Ureter (tissue), 1 donor: ENCODE measurements at places on chromosomes 3 and 15. TPM values are rescaled to one million over a fixed set of nuclear protein-coding genes. Genes with fewer than 3 reads are reported as not detected.

Gene ZNF770
- total RNA-seq: 47.8 TPM

Gene DCBLD2
- 21.1 TPM for total RNA-seq

Gene ROPN1
- total RNA-seq: not detected

Gene EFCC1
- 2.1 TPM for total RNA-seq

Gene SPATA12
- not detected for total RNA-seq

GRCh38 chr15:90058775-90059174 is 43.5 kb downstream of the IDH2 start:
- DNase-seq: no peak

DNA sequence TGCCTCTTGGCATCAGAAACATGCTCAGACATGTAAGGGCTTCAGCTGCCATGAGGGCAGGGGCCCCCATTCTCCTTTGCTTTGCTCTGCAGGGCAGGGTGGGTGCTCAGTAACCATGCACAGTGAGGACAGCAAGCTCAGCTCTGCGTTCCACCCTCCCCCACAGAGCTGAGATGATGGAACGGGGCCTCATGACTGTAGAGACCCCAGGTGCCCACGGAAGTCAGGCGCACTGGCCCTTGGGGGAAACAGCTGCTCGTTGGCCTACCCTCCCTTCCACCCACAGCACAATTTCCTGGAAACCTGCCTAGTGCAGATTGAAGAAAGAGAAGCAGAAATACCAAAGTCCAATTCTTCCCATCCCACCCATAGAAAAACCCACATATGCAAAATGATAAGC is 10.5 kb downstream of the CTXND1 start:
- DNase-seq: no peak

- no peak for DNase-seq
Measured at GRCh38 chr3:55172913-55173312, 245.1 kb upstream of the LRTM1 start.

DNA sequence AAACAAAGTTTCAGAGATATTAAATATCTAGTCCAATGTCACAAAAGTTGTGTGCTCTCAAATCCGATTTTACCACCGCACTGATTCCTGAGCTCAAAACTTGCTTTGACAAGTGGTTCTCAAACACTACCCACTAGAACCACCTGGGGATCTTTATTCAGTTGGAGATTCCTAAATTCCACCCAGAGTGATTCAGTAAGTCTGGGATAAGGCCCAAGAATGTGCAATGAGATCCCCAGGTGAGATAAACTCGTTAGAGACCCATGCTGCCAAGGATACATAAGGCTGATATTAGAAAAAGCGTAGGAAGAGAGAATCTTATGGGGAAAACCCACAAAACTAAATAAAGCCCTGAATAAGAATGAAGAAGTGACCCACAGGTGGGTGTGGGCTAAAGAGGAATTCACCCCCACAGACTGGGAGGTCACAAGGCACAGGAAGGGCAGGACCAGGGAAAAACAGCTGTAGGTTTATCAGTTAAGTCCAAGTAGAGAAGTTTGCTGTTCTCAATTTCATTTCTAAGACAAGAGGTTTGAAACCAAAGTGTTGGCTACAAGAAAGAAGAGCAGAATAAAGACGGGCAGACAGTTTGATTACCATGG is 11.5 kb upstream of the RPS17 start:
- DNase-seq: no peak

GRCh38 chr3:125202197-125202596 is 10.4 kb downstream of the SLC12A8 start:
- DNase-seq: no peak

DNA sequence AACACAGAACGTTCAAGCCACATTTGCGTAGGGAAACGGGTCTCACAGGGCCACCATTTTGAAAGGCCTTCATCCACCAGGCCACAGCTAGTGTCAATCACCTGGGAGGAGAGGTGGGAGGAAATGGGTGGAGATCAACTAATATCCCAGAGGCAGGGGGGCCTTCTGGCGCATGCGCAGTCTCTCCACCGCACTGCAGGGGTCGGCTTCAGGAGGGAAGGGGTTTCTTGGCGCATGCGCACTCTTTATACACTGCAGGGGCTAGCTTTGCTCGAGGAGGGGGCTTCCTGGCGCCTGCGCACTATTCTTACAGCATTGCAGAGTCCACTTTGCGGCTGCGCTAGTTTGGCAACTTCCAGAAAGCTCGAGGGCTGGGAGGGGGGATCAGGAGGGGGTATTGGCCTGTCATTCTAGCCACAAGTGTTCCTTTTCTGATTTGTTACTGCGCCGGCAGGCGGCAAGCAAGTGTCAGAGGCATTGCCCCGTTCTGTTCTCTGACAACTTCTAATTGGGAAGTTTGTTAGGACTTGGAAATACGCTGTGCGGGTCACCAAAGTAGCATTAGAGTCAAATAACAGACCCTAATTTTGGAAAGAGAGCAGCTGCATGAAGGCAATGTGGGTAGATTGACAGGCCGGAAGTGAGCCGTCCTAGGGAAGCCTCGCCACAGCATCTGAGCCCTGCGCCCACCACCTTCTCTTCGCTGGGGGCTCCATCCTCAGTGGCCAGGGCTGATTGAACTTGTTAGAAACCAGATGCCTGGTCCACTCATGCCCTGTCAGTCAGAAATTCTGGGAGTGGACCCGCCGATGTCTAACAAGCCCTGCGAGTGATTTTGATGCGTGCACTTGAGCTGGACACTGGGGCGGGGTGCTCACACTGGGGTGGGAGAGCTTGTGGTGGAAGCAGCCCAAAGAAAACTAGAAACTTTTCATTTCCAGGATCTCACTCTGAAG is 173.5 kb upstream of the NDN start:
- no peak for DNase-seq
